ENCODE measurements at places on chromosomes 5 and 9.

- no peak for DNase-seq
These were observed 49.0 kb downstream of the FOXI1 start for GRCh38 chr5:170154744-170155143.

GRCh38 chr9:72734631-72735030 lies 213.2 kb downstream of the TMC1 start:
- DNase-seq = no peak

- DNase-seq = no peak
These were observed 16.5 kb upstream of the CEP120 start for GRCh38 chr5:123439709-123440108.

- DNase-seq = no peak
These were observed 13.4 kb upstream of the FAM163B start for GRCh38 chr9:133622555-133622954.

GRCh38 chr5:126464959-126465358 lies 41.8 kb downstream of the GRAMD2B start:
- no peak for DNase-seq

GRCh38 chr5:97635553-97635952 lies 452.5 kb upstream of the RIOK2 start:
- DNase-seq = no peak

GRCh38 chr9:37410969-37411785 lies 11.3 kb upstream of the GRHPR start:
- peak; percentile 33 for DNase-seq

DNA sequence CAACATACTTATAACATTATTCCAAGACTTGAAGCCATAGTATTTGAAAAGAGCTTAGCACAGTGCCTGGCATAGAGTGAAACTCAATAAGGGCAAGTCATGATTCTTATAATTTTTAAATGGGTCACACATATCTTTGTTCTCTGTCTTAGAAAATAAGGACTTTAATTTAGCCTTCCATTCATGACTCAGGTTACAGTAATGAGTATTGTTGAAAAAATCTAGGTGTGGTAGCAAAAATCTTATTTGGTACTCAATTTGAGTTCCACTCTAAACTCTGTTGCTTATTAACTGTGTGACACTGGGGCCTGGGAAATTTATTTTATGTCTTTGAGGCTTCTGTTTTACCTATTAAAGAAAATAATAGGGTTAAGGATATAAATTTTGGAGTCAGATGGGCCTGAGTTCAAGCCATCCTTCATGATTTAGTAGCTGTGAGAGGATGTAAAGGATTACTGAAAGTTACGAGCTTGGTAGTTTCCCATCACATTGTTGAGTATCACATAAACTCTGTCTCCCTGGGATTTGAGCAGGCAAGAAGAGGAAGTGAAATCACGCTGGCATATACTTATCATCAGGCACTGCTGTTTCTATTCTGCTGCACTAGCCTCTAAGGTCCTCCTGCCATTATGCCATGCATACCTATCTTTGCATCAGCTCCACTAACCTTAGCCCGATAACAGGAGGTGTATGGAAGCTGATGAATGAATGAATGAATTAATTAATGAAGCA lies 1.5 kb downstream of the SPINK9 start:
- DNase-seq = no peak

- no peak for DNase-seq
These were observed 265.8 kb upstream of the TRPC7 start for GRCh38 chr5:136631186-136631585.

GRCh38 chr9:406886-407654 lies 192.4 kb downstream of the DOCK8 start:
- DNase-seq = no peak

GRCh38 chr5:8471581-8471980 lies 602.6 kb downstream of the MTRR start:
- no peak for DNase-seq

GRCh38 chr5:104421431-104421830 lies 858.8 kb upstream of the NUDT12 start:
- no peak for DNase-seq

- DNase-seq = no peak
These were observed 283.6 kb downstream of the NR3C1 start for GRCh38 chr5:143119881-143120341.

DNA sequence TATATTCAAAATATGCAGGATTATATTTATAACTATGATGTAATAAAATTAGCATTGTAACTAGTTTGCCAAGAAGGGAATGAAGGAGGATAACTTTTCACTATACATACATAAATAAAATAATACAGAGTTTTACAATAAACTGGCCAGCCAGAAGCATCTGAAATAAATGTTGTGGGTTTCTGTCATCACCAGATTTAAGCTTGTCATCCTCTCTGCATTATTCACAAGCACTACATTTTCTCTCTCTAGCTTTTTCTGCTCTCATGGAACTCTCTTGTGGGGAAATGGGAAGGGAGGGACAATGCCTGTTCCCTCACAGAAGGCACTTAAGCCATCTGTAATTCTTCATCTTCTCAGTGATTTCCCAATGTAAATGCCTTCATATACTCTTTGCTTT lies 626.8 kb downstream of the SEMA5A start:
- DNase-seq = no peak

- no peak for DNase-seq
These were observed 77.7 kb downstream of the RAB24 start for GRCh38 chr5:177225798-177226197.

DNA sequence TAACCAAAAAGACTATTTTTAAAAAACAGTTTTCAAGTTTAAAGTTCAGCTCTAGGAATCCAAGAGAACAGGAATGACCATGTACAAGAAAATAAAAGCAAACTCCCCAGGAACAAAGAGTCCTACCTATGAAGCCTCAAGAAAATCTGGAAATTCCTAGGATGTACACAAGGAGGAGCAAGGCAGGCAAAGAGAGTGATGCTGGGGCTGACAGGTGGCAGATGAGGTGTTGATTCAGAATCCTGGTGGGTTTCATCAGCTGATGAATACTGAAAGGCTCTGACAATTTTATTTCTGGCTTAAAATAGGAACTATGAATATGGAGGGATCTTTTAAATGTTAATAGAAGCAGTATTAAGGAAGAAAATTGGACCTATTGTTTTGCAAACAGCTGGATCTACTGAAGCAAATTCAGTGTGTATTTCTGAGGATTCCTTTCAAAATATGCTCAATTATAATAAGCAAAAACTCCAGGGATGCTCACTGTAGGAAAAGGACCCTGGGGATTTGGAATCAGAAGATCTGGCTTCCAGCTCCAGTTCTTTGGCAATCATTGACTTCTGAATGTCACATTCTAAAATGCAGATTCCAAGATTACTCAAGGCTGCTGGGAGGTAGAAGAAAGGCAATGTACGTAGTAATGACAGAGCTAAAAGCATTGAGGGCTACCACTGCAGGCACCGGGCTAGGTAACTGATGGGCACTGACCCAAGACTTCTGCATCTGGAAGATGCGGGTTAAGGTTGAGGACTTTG lies 28.0 kb upstream of the SH3RF2 start:
- peak; percentile 5 for DNase-seq

DNA sequence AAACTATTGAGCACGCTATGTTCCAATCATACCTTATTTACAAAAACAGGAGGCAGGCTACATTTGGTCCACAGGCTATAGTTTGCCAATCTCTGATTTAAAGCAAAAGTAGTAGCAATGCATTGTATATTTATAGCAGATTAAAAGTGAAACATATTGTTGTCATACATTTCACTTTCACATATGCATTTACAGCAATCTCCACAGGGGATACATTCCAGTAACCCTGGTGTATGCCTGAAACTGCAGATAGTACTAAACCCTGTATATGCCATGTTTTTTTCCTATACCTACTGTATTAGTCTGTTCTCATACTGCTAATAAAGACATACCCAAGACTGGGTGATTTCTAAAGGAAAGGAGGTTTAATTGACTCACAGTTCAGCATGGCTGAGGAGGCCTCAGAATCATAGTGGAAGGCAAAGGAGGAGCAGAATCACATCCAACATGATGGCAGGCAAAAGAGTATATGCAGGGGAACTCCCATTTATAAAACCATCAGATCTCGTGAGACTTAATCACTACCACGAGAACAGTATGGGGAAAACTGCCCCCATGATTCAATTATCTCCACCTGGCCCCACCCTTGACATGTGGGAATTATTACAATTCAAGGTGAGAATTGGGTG lies 5.9 kb upstream of the CSF1R start:
- DNase-seq = no peak

DNA sequence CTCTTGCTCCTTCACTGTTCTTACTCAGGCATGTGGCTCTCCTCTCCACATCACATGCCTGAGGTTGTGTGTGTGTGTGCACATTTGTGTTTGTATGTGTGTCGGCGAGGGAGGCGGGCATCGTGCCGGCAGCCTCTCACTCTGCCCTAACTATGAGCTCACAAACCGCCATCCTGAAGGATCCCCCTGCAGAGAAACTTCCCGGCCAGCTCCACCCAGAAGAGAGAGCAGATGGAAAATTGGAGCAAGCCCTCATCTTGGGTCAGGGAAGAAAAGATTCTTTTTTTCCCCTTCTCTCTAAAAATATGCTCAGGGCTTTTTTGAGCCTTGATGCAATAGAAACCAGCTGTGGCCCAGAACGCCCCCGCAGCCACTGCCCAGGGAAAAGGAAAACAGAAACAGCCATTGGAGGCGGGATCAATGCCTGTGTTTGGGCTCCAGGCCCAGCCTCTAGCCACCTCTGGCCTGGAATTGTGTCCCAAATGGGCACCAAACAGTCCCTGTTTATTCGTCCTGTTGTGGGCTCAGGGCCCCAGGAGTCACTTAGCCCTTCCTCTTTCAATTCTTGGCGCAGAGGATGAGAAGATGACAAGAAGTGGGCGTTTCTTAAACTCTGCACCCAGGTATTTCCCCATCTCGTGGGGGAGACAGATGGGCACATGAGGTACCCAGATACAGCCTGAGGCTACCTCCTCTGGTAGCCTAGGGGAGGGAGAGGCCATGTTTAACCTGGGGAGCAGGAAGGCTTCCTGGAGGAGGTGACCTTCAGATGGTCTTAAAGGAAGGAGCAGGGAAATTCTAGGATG lies 151.5 kb downstream of the RGS3 start:
- no peak for DNase-seq

- no peak for DNase-seq
These were observed at the start of gene CDKN2A for GRCh38 chr9:21993893-21994555. Gene CDKN2A, minus strand, starts transcription at chr9:21994392.

GRCh38 chr5:13585324-13585723 lies 359.2 kb downstream of the DNAH5 start:
- no peak for DNase-seq

GRCh38 chr5:134004626-134005416 lies at the start of gene VDAC1:
Gene VDAC1, minus strand, starts transcription at chr5:134004975. Its CDS starts 11,963 bp downstream, at chr5:133993012.
- peak; percentile 73 for DNase-seq

DNA sequence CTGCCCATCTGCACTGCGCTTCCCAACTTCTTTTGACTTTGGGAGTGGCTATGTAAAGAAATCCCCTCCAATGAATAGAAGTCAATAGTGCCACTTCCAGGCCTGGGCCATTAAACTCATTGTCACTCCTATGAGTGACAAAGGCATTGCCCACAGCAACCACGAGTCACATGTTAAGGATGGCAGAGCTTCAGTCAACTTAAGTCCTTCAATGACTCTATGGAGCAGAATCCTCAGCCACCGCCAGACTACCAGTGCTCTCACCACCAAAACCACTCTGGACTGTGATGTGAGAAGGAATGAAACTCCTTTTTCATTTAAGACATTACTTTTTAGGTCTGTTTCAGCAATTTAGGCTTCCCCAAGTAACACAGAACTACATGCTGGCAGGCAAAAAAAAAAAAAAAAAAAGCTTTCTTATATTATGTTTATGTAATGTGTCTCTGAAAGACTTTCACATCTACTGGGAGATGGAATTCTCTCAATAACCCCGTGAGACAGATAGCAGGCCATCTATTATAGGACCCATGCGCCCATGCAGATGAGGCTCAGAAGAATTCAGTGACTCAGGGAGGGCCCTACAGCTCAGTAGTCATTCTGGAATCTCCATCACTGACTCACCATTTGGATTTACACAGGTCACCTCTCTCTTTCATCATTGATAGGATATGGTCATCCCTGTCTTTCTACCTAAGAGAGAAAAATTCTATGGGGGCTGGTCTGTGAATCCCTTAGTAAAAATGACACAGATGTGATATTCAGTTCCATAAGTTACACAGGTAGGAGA lies 180.5 kb downstream of the CEMIP2 start:
- peak; percentile 65 for DNase-seq

DNA sequence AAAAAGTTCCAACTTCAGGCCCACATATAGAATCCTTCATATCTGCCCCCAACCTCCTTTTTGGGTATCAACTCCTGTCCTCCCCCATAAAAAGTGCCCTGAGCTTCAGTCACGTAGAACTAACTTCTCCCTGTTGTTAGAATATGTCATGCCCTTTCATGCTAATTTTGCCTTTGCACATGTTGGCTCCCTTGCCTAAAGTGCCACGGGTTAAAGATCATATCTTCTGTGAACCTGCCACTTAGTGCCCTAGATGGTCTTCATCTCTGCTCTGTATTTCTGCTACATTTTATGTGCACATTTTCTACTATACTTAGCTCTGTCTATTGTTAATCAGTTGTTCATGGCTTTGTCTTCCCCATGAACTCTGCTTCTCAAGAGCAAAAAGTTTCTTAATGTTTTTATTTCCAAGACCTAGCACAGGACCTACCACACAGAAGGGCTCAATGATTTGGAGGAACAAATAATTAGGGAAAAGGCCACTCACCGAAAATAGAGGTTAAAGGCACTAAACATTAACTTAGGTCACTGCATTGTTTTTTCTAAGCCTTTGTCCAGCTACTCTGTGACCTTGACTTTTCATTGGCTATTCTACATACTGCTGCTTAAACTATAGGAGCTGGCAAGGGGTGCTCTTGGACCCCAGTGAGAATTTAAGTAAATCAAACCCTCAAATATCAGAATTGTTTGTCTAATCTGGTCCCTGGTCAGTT lies 94.3 kb downstream of the ARSB start:
- DNase-seq = no peak

DNA sequence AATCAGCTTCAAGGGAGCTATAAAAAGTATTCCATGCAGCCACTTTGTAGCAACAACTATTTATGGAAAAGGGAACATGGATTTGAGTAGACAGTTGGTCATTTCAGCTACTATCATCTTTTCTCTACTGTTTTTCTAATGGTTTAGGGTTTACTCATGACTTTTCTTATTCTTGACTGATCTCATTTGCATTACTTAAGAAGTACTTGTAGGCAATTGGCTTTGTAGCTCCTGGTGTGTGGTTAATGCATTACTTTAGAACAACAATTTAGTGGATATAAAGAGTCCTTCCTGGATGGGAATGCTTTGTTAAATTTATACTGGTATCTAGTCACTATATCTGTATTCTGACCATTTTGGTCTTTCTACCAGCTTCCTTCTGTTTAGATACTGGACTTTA lies 59.8 kb upstream of the NTRK2 start:
- no peak for DNase-seq

GRCh38 chr5:150153957-150154617 lies 1.6 kb downstream of the PDGFRB start:
- DNase-seq = peak; percentile 8

DNA sequence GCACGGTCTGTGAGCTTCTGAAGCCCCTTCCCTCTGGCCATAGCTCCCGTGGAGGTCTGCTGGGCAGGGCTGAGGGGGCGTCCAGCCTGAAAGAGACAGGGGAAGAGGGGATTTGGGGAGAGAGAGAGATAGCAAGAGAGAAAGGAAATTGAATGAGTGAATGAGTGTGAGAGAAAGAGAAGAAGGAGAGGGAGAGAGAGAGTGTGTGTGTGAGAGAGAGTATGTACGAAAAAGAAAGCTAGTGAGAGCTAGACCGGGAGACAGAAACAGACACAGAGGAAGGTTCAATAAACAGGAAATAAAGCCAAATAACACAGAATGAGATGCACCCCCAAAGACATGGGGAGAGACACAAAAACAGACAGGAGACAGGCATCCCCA lies 37.4 kb downstream of the PAX5 start:
- no peak for DNase-seq
